Naive thymus-derived CD8-positive, alpha-beta T cell (primary cell): ENCODE measurements at places on chromosomes 11 and 22. TPM values are rescaled to one million over a fixed set of nuclear protein-coding genes. Genes with fewer than 3 reads are reported as not detected.

Gene CD3E
- 811 TPM for polyA plus RNA-seq

Gene OR5B21
- not detected for polyA plus RNA-seq

Gene CABP2
- not detected for polyA plus RNA-seq

Gene PHOX2A
- polyA plus RNA-seq = not detected

Gene HBE1
- polyA plus RNA-seq = not detected

Gene PRSS23
- polyA plus RNA-seq = 0.49 TPM

Gene MN1
- 0.10 TPM for polyA plus RNA-seq

Gene SLC7A4
- polyA plus RNA-seq = 1.2 TPM

Gene KCNK7
- polyA plus RNA-seq = 0.34 TPM

Gene CD6
- polyA plus RNA-seq = 199 TPM

Gene RASSF10
- polyA plus RNA-seq = not detected

Gene SELENOM
- polyA plus RNA-seq = 114 TPM

Gene CASTOR1
- polyA plus RNA-seq = 33.5 TPM

Gene HBB
- 0.89 TPM for polyA plus RNA-seq

Gene CEP57
- 64.2 TPM for polyA plus RNA-seq

Gene PARVA
- not detected for polyA plus RNA-seq

Gene PDE3B
- polyA plus RNA-seq = 74.8 TPM

Gene PRRG4
- polyA plus RNA-seq = not detected

Gene OR5AL1
- polyA plus RNA-seq = not detected

Gene TMEM191C
- polyA plus RNA-seq = 1.5 TPM

Gene C11orf65
- polyA plus RNA-seq = 0.95 TPM

Gene ENTHD1
- polyA plus RNA-seq = 0.38 TPM

Gene MS4A1
- polyA plus RNA-seq = 0.33 TPM

Gene YAP1
- not detected for polyA plus RNA-seq

Gene MUC6
- not detected for polyA plus RNA-seq

Gene COA4
- 48.1 TPM for polyA plus RNA-seq

Gene CUL5
- 38.2 TPM for polyA plus RNA-seq

Gene PTPRCAP
- 686 TPM for polyA plus RNA-seq

Gene FXYD2
- 11.9 TPM for polyA plus RNA-seq

Gene OR51F2
- not detected for polyA plus RNA-seq

Gene UBQLNL
- not detected for polyA plus RNA-seq

Gene TMPRSS6
- 0.06 TPM for polyA plus RNA-seq
